ENCODE measurements at places on chromosomes 11 and 22.

- peak; percentile 29 for DNase-seq
Observed at GRCh38 chr22:50182176-50183081, 3.3 kb upstream of the TRABD start.

DNA sequence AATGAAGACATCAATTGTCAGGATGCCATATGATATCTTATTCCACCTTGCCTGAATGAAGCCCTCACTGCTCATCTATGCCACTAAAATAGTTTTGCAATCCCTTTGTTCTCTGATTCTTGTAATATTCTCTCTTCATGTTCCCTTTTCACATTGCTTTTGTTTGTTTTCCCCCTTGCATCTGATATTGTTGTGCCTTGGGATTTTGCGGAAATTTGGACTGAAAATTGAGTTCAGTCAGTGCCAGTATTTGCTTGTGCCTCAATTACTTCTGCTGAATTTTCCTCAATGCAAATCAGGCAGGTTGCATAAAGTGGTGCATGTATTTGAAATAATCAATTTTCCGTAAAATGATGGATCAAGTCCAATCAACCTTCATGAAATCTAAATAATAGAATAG, 98.3 kb downstream of the PAX6 start:
- no peak for DNase-seq

DNA sequence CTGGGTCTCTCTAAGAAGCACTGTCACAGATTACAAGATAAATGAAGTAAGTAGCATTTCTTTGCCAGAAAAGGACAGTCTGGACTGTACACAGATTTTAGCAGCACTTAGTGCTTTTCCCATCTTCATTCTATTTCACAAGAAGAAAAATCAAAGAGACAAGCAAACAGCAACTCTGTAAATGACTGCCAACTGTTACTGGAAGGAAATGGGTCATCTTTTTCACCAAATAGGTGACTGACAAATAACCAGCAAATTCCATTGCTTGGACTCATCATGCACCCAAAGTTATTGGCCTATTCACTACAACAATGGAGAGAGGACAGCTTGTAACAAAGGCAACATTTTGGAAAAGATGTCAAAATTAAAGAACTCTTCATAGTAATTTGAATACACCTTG, 28.9 kb upstream of the CARD18 start:
- DNase-seq: no peak

GRCh38 chr11:133997554-133997953, 40.8 kb upstream of the IGSF9B start:
- no peak for DNase-seq

GRCh38 chr11:71223081-71223405, 29.3 kb downstream of the SHANK2 start:
- DNase-seq: no peak

- no peak for DNase-seq
Observed at GRCh38 chr11:126838779-126839178, 161.8 kb downstream of the KIRREL3 start.

- DNase-seq: peak; percentile 46
Observed at GRCh38 chr11:76169473-76169896, 36.8 kb downstream of the WNT11 start.

DNA sequence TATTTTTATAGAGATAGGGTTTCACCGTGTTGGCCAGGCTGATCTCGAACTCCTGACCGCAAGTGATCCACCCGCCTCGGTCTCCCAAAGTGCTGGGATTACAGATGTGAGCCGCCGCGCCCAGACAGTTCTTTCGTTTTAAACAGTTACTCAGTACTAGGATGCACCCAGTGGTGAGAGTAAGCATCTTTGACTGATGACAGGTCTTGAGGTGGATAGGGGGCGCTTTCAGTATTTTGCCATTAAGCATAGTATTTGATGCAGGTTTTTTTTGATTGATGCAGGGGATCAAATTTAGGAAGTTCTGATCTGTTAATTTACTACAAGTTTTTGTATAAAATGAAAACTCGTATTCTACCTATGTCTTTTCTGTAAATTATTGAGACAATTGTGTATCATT, 13.2 kb upstream of the TRIM34 start:
- DNase-seq: no peak

DNA sequence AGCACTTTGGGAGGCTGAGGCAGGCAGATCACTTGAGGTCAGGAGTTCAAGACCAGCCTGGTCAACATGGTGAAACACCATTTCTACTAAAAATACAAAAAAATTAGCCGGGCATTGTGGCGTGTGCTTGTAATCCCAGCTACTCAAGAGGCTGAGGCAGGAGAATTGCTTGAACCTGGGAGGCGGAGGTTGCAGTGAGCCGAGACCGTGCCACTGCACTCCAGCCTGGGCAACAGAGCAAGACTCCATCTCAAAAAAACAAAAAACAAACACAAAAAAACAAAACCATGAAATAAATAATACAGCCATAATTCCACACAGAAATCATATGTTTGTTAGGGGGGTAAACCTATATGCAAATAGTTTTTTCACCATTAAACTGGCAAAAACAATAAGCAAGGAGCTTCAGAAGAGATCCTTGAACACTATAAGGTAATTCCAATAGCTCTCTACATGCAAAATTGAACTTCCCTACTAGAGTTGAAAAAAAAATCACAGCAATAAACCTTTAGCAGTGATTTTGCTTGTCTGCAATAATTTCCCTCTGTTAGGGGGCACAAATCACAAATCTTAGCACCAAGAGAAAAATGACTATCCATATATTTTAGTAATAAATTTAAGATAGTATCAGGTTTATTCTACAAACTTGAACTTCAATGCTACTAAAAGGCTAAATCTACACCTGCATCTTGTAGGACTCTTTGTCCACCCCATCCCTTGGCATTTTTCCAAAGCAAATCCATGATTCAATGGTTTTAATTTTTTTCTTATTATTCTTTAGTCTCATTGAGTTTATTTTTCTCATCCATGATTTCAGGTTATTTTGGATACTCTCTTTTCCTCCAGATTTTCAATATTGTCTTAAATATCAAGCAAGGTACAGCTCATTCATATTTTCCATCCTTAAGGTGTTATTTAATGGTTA, 3.9 kb downstream of the CSTF3 start:
- DNase-seq: no peak

- no peak for DNase-seq
Observed at GRCh38 chr11:73194593-73194992, 23.5 kb upstream of the P2RY2 start.

DNA sequence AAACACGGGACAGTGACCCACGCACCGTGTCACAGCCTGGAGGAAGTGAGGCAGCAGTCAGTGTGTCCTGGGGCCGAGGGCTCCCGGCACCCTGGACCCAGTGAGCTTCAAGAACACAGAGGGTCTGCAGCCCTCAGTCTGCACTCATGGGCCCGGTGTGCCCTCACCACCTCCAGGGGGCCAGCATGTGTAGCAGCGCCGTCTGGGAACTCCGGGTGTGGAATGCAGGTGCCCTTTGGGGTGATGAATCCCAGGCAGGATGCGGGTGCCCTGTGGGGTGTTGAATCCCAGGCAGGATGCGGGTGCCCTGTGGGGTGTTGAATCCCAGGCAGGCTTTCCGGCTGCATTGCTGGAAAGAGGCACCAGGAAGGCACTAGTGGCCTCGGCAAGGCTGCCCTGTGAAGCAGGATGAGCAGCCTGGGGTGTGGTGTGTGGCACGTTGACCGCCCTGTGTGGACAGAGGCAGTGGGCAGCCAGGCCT, 1399.9 kb downstream of the BRD1 start:
- no peak for DNase-seq

- no peak for DNase-seq
Observed at GRCh38 chr11:118621784-118622375, 14.5 kb downstream of the PHLDB1 start.

DNA sequence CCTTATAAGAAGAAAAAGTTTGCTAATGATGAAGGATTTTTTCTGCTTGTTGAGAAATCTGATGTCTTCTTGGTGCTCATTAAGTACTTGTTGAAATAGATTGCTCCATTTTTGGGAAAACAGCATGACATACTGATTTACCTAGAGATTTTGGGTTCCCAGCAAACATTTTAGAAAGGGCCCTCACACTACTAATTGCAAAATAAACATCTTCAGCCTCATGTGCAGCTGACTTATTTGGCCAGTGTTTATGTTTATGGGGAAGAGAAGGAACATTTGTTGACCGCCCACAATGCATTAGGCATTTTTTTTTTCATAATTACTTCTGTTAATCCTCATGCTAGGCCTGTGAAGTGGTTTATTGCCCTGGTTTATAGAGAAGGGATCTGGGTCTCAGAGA, 40.1 kb downstream of the LDLRAD3 start:
- no peak for DNase-seq

DNA sequence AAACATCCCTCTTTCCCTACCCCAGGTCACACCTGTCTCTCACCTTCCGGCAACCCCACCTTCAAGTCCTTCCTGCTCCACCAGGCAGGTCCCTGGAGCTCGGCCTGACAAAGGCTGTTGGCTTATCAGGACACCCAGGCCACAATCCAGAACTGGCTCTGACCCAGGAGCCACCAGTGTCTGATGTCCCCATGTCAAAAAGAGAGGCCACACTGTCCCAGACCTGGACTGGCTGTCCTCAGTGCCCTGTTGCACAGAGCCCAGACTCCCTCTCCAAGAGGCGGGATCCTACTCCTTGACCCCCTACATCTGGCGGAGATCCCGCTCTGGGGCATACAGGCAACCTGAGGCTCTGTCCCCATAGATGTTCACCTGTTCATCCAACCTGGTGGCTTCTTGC, 116.0 kb downstream of the MN1 start:
- DNase-seq: no peak

DNA sequence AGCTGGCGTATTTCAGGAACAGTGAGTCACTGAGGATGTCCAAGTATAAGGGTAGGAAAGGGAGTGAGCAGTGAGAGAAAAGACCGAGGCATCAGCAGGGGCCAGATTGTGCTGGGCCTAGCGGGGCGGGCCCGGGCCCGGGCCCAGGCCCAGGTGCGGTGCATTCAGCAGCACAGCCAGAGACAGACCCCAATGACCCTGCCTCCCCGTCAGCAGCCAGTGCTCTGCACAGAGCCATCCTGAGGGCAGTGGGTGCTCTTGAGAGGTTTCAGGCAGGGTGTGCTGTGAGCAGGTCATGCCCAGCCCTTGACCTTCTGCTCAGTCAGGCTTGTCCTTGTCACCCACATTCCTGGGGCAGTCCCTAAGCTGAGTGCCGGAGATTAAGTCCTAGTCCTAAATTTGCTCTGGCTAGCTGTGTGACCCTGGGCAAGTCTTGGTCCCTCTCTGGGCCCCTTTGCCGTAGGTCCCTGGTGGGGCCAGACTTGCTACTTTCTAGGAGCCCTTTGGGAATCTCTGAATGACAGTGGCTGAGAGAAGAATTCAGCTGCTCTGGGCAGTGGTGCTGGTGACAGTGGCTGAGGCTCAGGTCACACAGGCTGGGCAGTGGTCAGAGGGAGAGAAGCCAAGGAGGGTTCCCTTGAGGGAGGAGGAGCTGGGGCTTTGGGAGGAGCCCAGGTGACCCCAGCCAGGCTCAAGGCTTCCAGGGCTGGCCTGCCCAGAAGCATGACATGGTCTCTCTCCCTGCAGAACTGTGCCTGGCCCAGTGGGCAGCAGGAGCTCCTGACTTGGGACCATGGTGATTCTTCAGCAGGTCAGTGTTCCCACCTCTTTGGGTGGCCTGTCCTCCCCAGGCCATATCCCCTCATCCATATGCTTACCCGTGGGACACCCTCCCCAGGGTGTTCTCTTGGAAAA, 2.1 kb downstream of the MYO7A start:
- DNase-seq: no peak

GRCh38 chr11:122141725-122142124, 25.7 kb upstream of the BLID start:
- DNase-seq: no peak

All from heart left ventricle (tissue), 16 donors.